ENCODE measurements at places on chromosomes 5 and 9.

GRCh38 chr5:125011947-125012346 lies 265.5 kb upstream of the ZNF608 start:
- DNase-seq = no peak

- no peak for DNase-seq
These were observed 5.2 kb downstream of the SURF4 start for GRCh38 chr9:133370685-133371084.

DNA sequence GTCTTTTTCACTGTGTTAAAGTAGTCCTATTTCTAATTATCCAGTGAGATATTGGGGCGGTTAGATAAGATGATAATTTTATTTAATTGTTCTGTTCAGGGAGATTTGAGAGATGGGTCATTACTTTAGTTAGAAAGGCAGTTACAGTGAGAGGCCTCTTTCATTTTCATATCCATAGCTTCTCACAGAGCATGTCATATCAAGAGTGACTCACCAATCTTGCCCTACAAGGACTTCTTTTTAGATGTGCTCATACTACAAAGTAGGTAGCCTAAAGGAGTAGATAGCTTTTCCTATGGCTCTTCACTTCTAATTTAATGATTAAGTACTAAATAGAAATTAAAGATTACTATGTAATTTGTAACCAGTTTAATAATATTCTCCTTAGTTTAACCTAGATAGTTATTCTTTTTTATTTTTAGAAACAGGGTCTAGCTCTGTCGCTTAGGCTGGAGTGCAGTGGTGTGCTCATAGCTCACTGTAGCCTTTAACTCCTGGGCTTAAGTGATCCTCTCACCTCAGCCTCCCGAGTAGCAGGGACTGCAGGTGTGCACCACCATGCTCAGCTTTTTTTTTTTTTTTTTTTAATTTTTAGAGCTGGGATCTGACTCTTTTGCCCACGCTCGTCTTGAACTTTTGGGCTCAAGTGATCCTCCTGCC lies 71.0 kb downstream of the FER start:
- DNase-seq = no peak

GRCh38 chr9:107944387-107944786 lies 454.8 kb upstream of the KLF4 start:
- DNase-seq = no peak

GRCh38 chr5:14481349-14481748 lies 100.2 kb upstream of the OTULINL start:
- DNase-seq = no peak

- DNase-seq = peak; percentile 37
These were observed 859 bp downstream of the CSNK1G3 start for GRCh38 chr5:123512611-123513461.

GRCh38 chr5:34688015-34688810 lies 32.1 kb downstream of the RAI14 start:
- DNase-seq = no peak

GRCh38 chr5:168529374-168530234 lies 499 bp downstream of the FBLL1 start:
- no peak for DNase-seq

- DNase-seq = no peak
These were observed 4.3 kb upstream of the FYB1 start for GRCh38 chr5:39223565-39224156.

GRCh38 chr9:33795819-33796218 lies 458 bp downstream of the PRSS3 start:
- DNase-seq = no peak

- DNase-seq = no peak
These were observed 297.8 kb downstream of the CWC27 start for GRCh38 chr5:65066387-65067146.

DNA sequence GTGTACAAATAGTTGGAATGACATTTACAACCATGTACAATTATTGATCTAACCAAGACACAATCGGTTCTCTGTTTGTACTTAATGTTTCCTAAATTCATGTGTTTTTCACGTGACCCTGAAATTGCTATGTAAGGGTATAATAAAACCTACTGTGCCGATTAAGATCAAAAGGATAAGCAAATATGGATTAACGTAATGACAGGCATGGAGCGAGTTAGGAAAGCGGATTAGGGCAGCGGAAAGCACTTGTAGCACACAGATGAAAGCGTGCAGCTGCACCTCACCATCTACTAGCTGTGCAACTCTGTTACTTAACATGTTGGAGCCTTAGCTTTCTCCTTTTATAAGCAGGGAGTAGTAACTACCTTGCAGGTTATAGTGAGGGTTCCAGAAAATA lies 38.3 kb upstream of the ZFYVE16 start:
- DNase-seq = no peak

DNA sequence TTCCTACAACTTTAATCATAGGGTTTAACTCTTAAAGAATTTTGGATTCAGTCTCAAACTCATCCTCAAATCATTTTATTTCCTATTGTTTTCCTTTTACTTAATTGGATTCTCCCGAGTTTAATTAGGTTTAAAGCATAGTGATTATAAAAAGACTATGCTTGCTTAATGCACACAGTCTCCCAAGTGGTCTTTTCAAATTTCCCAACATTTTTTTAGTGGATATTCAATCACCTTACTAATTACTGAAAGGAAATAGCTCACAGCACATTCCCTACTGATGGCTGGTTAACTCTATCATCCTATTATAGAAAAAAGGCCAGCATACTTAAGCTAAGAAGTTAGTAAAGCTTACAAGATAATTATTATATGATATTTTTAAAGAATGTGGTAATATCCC lies 170.6 kb downstream of the PRDM9 start:
- no peak for DNase-seq

DNA sequence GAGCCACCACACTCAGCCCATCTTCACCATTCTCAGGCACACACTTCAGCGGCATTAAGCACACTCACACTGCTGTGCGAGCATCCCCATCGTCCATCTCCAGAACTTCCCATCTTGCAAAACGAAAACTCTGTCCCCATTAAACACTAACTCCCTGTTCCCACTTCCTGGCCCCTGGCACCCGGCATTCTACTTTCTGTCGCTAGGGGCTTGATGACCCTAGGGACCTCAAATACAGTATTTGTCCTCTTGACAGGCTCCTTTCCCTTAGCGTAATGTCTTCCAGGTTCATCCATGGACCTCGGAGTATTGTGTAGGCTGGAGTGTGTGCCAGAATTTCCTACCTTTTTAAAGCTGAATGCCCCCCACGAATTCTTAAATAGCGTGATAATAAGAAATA lies 14.7 kb upstream of the UBAC1 start:
- no peak for DNase-seq

GRCh38 chr5:54886866-54887265 lies 98.5 kb downstream of the ESM1 start:
- DNase-seq = no peak

DNA sequence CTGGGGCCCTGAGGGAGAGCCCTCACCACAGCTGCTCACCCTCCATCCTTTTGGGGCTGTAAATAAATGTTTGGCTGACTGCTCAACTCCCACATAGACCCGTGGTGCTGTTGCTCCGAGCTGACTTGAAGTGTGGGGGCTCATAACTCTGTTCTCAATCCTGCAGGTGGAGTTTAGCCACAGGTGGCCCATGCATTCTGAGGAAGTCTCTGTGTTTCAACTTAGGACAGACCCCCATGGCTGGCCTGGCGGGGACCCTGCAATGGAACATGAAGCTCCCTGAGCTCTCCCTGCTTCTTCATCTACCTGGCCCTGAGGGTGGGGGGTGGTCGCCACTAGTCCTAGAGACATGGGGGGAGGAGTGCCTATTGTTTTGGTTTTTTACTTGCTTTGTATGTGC lies 19.7 kb downstream of the NDUFS6 start:
- no peak for DNase-seq

GRCh38 chr9:78563269-78563668 lies 266.3 kb downstream of the PSAT1 start:
- no peak for DNase-seq

DNA sequence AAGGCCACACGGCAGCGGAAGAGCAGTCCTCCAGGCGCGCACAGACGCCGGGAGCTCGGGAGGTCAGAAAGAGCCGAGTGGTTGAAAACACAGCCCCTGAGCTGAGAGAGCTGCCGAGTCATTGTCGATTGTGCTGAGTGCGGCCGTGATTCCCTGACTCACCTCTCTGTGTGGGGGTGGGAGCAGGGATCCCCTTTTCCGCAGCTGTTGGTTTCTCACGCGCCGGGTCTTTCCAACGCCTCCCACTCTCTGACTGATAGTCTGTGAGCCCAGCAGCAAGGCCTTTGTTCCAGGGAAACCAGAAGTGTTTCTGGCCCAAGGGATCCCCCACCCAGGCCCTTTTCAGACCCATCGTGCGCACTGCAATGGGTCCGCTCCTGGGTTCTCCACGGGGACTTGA lies 97.3 kb downstream of the MRPL36 start:
- no peak for DNase-seq

Data from HuH-7.5 (cell line).